CD4-positive, alpha-beta T cell treated with Interferon gamma for 1 hour (primary cell): ENCODE measurements at places on chromosomes 4 and X.

DNA sequence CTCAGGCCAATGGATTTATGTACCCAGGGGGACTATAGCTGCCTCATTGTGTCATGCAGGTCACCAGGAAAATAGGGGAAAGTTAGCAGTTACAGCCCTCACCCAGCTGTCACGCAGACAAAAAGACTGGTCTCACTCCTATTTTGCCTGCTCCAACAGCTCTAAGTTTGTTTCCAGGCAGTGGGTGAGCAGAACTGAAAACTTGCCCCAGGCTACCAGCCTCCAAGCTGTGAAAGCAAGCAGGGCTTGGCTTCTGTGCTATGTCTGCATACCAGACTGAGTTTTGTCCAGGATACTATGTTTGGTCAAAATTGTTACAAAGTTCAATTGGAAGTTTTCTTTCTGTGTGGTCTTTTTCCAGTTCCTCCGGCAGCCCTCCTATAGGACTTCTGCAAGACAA is 628.4 kb downstream of the FAM133A start:
- DNase-seq = no peak

- DNase-seq = no peak
Observed at GRCh38 chr4:37673538-37674192, 12.5 kb downstream of the RELL1 start.

- no peak for DNase-seq
Observed at GRCh38 chr4:154307451-154307850, 184.1 kb downstream of the DCHS2 start.

DNA sequence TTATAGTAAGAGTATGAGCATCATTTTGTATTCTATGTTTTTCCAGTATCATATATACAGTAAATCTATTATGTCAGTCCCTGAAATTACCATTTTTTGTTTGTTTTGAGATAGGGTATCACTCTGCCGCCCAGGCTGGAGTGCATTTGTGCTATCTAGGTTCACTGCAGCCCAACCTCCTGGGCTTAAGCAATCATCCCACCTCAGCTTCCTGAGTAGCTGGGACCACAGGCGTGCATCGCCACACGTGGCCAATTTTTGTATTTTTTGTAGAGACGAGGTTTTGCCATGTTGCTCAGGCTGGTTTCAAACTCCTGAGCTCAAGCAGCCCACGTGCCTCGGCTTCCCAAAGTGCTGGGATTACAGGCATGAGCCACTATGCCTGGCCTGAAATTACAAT is 85.6 kb downstream of the ZNF330 start:
- DNase-seq = no peak

DNA sequence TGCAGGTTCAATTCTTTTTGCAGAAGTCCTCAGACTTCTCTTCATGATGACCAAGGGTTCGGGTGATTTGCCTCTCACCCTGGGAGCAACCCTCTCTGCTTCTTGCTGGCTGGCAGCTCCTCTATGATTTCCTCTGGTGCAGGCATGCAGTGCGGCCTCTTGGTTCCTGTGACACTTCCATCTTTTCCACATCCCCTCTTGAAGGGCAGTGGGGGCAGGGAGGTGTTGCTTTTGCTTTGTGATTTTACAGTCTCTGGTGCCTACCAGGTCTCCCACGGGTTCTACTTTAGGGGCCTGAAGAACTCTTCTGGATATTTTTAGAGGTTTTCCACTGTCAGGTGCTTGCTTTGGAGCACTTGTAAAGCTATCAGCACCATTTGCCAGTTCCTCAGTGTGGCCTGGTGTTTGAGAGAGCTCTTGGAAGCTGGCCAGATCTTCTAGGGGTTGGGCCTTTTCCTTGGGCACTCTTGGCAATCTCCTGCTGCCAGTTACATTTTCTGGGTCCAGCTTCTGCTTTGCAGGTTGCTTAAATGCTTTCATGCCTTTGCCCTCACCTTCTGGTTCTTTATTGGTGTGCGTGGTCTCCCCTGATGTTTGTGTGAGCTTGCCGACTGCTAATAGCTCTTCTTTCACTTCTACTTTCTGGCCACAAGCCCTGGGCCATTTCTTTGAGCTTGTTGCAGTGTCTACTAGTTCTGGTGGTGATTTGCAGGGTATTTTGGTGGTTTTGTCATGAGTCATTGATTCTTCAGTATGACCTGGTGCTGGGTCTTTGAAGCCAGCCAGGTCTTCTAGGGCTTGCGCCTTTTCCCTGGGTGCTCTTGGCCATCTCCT is 11.5 kb upstream of the CHST7 start:
- DNase-seq = peak; percentile 9

DNA sequence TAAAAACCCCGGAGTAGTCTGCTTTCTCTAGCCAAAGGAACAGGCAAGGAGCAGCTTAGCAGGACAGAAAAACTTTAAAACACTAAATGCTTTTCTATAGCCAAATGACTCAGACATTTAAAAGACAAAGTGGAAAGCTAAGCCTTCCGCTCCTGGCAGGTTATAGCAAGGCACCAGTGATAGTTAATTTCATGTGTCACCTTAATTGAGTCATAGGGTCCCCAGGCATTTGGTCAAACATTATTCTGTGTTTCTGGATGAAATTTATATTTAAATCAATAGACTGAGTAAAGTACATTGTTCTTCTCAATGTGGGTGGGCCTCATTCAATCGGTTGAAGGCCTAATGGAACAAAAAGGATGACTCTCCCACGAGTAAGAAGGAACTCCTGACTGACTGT is 885.7 kb upstream of the ADGRL3 start:
- DNase-seq = no peak

- DNase-seq = no peak
Observed at GRCh38 chr4:6200922-6201362, 593 bp upstream of the JAKMIP1 start.

- DNase-seq = no peak
Observed at GRCh38 chr4:16893141-16893651, 5.2 kb downstream of the LDB2 start.

DNA sequence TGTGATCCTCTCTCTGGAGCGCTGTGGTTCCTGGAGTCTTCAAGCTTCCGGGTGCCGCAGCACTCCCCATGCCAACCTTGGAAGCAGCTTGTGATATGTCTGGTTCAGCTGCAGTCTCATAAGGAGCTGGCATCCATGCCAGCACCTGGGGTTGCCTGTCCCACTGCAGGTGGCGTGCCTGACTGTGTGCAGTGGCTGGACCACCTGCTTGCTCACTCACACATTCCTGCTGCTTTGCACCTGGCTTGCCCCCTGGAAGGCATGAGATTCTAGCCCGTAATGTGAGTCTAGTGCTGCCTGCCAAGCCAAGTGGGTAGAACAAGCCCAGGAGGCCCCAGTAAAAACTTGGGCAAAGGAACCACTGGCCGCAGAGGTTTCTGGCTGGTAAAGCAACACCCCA is 687.2 kb upstream of the AADAT start:
- DNase-seq = no peak

DNA sequence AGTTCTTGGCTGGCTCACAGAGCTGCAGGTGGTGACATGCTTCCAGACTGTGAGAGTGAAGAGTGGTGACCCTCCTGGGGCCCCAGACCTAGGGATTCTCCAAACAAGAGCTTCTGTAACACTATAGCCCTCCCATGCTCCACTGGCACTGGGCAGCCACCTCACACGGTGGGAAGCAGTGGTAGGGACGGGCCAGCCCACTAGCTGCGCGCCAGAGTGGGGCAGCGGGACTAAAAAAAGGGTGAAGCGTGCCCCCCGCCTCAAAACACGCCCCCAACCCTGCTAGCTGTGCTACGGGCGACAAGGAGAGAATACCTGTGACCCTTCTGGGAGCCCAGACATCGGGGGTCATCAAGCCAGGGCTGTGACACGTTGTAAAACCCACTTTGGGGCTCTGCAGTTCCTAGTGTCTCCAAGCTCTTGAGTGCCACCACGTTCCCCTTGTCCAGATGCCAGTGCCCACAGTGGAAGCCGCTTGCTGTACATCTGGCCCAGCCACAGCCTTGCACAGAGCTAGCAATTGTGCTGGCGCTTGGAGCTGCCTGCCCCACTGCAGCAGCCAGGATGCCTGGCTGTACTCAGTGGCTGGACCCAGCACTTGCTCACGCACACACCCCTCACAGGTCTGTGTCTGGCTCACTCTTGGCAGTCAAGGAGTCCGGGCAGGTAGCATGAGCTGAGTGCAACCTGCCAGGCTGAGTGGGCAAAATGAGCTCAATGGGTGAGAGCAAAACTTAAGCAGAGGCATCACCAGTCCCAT is 100.0 kb downstream of the DCAF12L2 start:
- no peak for DNase-seq

GRCh38 chrX:17674601-17675000 is 62.7 kb upstream of the SCML1 start:
- no peak for DNase-seq

- no peak for DNase-seq
Observed at GRCh38 chr4:650951-651883, 22.9 kb downstream of the ATP5ME start.

DNA sequence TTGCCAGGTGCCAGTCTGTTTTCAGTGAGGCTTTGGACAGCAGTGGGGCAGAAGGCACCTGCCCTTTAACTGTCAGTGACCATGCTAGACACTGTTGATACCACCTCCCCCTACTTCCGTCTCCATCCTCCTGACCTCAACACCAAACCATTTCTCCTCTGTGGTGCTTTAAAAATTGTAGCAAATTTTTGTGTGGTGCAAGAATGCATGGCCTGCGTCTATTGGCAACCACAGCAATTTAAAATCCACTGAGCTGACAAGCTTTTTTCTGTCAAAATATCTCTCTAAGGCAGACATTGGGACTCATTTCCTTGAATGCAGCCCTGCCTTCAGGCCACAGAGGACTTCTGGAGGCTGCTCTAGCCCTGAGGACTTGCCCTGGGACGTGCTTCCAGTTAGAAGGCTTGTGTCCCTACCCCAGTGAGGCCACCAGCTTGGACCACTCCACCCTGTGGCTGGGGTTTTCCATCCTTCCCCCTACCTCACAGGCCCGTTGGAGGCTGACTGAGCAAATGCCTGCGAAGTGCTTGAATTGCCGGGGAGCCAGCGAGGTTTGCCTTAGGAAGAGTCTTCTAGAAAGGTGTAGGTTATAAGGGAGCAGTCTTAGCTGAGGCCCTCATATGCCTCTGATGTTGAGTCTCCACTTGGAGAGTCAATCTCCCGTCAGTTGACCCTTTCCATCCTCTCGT is 6.9 kb downstream of the PRRG3 start:
- DNase-seq = no peak

DNA sequence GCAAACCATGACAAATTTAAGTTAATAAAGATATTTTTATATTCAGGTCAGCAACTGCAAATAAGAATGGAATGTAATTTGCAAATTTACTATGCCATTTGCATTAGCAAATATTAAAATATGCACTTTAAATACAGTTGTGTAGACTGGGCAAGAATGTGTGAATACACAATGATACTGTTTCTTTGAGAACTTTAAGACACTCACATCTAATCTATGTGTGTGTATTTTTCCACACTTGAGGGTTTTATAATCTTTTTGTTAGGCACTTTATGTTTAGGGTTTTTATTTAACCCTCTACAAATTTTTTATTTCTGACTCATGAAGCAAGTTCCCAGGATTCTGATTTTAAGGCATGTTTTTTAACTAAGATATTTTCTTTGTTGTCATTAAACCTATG is 23.9 kb upstream of the NDNF start:
- no peak for DNase-seq

- DNase-seq = no peak
Observed at GRCh38 chrX:123691776-123692175, 41.1 kb downstream of the THOC2 start.
